Colonic mucosa (tissue), 4 donors: ENCODE measurements at places on chromosomes 7 and 10. TPM values are rescaled to one million over a fixed set of nuclear protein-coding genes. Genes with fewer than 3 reads are reported as not detected.
A peak's percentile ranks its signal among the peaks of the same experiment; 100 is the strongest.

GRCh38 chr10:43156590-43157341, 18.5 kb downstream of the CSGALNACT2 start:
- no peaks in the 10 kb centered on the region for H3K27me3 ChIP-seq
- H3K4me1 ChIP-seq = no peaks in the 10 kb centered on the region

DNA sequence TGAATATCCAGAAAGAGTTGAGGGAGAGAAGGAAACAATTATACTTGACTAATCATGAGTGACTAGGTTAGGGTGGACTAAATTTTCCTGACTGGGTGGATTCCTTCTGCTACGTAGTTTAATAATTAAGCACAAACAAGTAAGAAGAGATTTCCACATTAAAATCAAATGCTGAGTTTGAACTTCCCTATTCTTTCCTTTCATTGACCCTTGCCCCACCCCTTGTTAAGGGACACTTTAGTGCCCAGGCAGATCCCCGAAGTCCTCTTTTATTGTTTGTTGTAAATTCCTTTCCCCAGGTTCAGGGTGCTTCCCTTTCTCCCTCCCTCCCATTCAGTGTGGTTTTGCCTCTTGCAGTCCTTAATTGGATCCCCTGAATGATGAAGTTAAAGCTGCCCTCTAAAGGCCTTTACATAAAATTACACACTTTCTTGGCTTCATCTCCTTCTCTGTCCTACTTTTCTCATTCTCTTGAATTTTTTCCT, 8.8 kb upstream of the SPAM1 start:
- no peaks in the 10 kb centered on the region for H3K27me3 ChIP-seq
- H3K4me3 ChIP-seq = no peak overlapping the region
- DNase-seq = peak; percentile 53
- no peaks in the 10 kb centered on the region for H3K4me1 ChIP-seq

DNA sequence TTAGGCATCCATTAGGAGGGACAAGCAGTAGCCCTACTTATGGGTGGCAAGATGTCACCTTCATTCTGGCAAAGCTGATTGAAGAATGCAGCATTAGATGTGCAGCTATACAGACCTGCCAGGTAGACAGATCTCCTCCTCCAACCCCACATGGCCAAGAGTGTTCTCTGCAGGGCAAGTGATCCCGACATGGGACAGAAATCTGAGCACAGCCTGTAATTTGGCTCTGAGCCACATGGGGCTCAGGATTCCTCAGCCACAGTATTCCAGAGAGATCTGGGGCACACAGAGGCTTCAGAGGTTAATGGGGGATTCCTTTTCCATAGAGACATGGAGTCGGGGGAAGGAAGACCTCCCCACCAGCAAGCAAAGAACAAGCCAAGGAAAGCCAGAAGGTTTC, 58.7 kb upstream of the GDF10 start:
- no peaks in the 10 kb centered on the region for H3K4me1 ChIP-seq
- no peak overlapping the region for H3K27ac ChIP-seq
- no peak for DNase-seq

DNA sequence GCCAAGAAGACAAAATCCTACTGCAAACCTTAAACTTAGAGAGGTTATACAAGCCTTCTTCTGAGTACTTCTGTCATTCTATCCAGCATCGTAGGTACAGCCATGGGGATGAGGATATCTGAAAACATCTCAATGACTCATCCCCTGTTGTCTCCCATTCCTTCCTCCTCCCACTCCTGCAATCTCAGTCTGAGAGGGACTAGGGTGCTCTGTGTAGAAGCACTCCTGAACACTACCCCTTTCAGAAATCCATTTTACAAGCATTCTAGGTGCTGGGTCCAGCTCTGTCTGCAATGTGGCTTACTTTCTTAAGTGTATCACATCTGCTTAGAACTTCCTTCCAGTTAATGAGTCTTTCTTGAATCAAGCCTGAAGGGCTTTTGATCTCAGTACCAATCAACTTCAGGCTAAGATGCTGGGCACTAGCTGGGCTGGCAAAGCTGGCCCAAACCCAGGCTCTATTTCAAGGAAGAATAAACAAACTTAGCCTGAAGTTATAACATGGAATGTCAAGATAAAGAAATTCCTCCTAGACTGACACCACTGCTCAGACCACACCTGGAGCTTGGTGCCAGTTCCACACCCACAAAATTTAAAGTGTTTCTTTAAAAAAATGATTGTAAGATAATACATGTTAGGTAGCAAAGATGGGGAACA, 270.3 kb upstream of the AOAH start:
- no peak overlapping the region for H3K4me3 ChIP-seq
- no peak for DNase-seq
- no peaks in the 10 kb centered on the region for H3K27me3 ChIP-seq

- H3K27ac ChIP-seq = no peak overlapping the region
- no peaks in the 10 kb centered on the region for H3K4me1 ChIP-seq
- H3K36me3 ChIP-seq = no peaks in the 10 kb centered on the region
- no peaks in the 10 kb centered on the region for H3K27me3 ChIP-seq
- no peak overlapping the region for H3K4me3 ChIP-seq
- peak; percentile 9 for DNase-seq
Measured at GRCh38 chr10:6036861-6037321, 25.3 kb downstream of the IL2RA start.

GRCh38 chr7:106947244-106947728, 82.2 kb downstream of the PIK3CG start:
- peak; percentile 49 for DNase-seq
- H3K36me3 ChIP-seq = no peaks in the 10 kb centered on the region
- H3K4me1 ChIP-seq = no peaks in the 10 kb centered on the region
- H3K4me3 ChIP-seq = no peak overlapping the region

Gene ZCWPW1
- 1.1 TPM for total RNA-seq

Gene FAM24B
- total RNA-seq = 6.8 TPM

Gene EPO
- not detected for total RNA-seq

Gene FRMD4A
- 10.2 TPM for total RNA-seq
